SW 1271 (cell line): ENCODE measurements at places on chromosomes 5 and 9.

DNA sequence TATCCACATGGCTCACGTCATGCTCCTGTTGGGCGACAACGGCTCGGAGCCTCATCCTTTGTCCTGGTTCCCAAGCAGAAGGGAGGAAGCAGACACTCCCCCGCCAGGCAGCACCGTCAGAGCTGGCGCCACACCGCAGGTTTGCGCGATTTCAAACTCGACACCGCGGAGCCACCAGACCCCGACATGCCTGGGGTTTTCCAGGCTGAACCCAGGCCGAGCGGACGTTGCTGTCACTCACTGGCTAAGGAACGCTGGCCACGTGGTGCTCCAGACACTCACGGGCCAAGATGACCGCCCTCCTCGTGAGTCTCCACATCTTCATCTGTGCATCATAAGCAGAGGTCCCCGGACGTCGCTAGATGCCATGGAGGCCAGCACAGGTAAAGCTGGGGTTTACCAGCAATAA is 9.0 kb downstream of the TERT start:
- DNase-seq = no peak

- no peak for DNase-seq
Observed at GRCh38 chr5:111383288-111383970, 128.9 kb downstream of the STARD4 start.

DNA sequence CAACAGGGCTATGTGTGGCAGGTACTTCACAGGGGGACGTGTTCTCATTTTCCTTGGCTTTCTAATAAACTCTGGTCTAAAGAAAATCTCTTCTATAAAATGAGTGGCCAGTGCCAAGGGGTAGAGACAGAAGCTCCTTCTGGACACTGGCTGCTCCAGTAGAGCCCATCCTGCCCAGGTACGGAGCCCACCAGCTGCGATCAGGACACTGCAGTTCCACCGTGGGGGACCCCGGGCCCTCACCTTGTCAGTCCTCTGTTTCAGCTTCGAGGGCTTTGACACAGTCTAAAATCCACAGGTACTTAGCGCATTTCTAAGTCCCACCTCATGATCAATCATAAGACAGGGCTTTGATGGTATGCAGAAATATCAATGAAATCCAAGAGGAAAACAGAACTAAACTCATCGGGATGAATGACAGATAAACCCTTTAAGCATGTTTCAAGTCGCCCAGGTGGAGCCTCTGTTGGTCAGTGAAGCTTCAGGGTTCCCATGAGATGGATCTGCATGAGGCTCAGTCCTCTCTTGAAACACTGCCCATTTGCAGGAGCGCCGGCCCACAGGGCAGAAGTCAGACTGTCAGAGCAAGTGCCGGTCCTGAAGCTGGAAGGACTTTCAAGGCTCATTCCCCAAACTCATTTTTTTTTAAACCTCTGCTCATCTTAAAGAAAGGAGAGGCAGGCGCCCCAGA is 20.3 kb upstream of the TERT start:
- no peak for DNase-seq

- DNase-seq = no peak
Observed at GRCh38 chr9:14989811-14990210, 79.6 kb upstream of the FREM1 start.

DNA sequence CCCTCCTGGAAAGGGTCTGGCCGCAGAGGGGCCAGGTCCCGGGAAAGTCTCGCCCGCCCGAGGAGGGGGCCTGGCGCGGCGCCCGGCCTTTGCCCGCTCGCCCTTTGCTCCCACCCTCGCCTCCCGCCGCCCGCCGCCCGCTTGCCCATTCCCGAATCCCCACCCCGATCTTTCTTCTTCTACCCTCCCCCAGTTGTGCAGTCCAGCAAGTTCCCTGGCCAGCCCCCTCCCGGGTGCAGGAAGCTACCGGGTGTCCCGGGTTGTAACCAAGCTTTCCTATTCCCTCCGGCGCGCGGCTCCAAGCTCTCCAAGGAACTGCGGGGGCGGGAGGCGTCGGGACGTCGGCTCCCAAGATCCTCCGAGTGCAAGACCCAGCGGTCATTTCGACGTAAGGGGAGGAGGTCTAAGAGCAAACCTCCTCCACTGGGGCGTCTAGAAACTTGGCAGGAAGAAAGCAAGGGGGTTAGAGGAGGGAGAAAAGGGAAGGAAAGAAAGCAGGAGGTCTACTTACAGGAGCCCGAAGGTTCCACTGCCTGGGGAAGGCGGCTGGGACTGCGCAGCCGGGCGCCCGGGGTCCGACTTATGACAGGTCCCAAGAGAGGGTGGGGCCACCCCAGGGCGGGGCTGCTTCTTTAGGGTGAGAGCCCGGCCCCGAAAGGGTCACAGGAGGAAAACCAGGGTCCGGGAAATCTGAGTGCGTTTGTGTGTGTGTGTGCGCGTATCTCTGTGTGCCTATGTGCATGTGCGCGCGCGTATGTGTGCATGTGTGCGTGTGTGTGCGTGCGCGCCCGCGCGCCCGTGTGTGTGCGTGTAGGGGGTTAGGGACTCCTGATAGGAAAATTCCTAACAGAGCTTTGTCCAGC is at the start of gene PTGR1:
Gene PTGR1 (minus strand): TSS at position 556 of the 863 bp plus-strand sequence. CDS start 2,225 bp downstream, outside the sequence.
- DNase-seq = peak; percentile 83

DNA sequence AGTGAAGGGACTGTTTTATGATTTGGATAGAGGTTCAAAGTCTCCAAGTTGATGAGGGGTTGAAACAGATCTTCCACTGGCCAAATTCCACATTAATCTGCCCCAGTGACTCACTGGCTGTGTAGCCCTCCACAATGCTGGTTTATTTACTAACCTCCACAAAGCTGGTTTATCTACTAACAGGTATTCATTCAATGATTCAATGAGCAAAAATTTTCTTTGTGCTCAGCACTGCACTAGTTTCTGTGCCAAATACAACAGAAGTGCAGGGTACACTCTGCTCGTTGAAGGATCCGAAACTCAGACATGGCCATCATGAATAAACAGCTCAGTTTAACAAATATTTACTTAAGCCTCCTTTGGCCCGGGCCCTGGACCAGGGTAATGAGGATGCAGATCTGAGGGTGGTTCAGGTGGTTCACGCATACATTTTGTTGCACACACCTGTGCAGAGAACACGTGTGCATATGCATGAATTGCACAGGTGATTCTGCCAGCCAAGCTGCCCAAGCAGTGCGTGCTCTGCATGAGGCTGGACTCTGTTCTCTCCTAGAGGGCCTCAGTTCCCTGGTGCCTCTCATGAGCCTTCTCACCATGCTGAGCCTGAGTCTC is 71.0 kb downstream of the SH3PXD2B start:
- no peak for DNase-seq

DNA sequence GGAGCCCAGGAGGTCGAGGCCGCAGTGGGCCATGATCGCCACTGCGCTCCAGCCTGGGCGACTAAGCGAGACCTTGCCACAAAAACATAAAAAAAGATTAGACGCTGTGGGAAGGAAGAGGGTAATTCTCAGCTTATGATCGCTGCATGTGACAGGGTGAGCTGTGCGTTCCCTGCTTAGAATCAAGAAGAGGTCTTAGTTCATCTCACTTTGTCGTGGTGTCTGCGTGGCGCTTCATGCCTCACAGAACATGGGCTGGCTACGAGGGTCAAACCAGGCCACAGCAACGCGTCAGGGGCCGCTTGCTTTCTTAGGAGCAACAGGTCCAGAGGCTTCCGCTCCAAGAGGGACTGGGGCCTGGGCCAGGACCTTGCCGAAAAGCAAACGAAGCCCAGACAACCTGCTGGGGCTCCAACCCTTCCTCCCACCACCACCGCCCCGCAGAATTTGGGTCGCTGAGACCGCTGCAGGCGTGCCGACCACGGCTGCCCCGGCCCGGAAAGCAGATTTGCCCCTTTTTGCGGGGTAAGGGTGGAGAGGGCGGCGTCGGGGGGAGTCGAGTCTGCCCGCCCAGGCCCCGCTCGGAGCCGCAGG is 10.0 kb upstream of the GRIN1 start:
- no peak for DNase-seq

GRCh38 chr9:133878402-133878801 is 113.7 kb downstream of the VAV2 start:
- DNase-seq = no peak

GRCh38 chr5:90424245-90424644 is 14.7 kb upstream of the CETN3 start:
- DNase-seq = no peak

DNA sequence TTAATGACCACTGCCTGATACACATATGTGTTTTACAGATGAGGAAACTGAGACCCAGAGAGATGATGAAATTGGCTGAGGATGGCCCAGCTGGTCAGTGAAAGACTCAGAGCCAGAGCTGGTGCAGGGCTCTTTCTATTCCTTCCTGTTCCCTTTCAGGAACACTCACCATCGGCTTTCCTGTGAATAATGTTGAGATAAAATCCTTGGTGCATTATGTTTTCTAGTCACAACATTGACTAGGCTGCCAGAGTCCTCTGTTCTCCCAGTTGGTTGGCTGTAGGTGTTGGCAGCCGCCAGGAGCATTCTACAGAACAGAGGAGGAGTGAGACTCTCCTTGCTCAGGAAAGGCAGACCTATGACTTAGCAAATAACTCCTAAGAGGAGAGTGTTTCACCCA is 14.8 kb downstream of the TGFBI start:
- no peak for DNase-seq

GRCh38 chr9:89622933-89623861 is 18.4 kb downstream of the GADD45G start:
- DNase-seq = no peak

DNA sequence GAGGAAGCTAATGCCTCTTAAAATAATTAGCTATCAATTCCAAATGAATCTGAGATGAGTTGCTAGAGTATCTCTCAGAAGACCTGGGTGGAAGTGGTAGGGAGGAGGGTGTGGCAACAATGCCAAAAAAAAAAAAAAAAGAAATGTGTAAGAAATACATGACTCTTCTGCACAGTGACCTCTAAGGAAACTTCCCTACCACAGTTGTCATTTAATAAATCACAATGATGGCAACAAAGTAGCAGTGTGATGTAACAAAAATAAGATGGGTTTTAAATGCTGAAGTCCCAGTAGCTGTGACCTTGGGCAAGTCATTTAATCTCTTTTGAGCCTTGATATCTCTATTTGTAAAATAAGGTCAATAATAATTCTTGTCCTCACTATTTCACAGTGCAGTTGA is 7.2 kb downstream of the FOXD1 start:
- no peak for DNase-seq

DNA sequence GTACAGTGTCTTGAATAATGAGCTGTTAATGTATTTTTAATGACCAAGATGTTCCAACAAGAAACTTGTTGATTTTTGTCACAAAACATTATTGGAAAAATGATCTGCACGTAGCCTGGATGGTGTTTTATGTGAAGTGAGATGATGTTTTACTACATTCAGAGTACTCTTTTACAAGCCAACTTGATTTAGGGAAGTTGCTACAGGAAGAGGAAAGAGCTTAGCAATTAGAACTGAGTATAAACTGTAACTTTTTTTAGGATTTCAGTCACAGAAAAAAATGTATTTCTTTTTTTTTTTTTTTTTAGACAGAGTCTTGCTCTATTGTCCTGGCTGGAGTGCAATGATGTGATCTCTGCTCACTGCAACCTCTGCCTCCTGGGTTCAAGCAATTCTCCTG is 113.6 kb upstream of the ADRA1B start:
- DNase-seq = no peak

DNA sequence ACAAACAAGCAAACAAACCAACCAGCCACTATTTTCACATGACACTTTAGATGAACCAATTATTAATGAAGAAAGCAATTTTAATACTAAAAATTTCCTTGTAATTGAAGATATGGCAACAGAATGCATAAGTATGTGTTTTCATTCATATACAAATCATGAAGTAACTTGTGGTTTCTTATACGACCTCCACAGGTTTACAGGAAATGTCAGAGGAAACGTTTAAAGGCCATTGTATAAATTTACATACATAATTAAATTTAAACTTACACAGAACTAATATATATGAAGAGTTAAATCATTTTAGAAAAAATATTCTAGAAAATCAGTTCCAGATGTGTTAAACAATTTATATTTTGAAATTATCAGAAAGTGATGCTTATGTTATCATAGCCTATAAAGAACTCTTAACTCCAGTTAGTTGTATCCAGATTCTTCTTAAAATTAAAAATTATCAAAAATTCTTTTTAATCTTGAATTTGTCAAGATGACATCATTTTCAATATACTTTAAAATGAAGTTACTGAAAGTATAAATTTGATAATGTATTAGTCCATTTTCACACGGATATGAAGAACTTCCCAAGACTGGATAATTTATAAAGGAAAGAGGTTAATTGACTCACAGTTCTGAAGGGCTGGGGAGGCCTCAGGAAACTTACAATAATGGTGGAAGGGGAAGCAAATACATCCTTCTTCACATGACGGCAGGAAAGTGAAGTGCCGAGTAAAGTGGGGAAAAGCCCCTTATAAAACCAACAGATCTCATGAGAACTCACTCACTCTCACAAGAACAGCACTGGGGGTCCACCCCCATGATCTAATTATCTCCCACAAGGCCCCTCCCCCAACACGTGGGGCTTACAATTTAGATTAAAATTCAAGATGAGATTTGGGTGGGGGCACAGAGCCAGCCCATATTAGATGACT is 192.0 kb downstream of the PIK3R1 start:
- DNase-seq = no peak

- DNase-seq = no peak
Observed at GRCh38 chr5:107155707-107156106, 515.0 kb downstream of the EFNA5 start.

GRCh38 chr5:179139111-179139935 is 79.2 kb downstream of the ZNF354C start:
- no peak for DNase-seq

GRCh38 chr5:39525271-39525670 is 100.5 kb upstream of the DAB2 start:
- no peak for DNase-seq

DNA sequence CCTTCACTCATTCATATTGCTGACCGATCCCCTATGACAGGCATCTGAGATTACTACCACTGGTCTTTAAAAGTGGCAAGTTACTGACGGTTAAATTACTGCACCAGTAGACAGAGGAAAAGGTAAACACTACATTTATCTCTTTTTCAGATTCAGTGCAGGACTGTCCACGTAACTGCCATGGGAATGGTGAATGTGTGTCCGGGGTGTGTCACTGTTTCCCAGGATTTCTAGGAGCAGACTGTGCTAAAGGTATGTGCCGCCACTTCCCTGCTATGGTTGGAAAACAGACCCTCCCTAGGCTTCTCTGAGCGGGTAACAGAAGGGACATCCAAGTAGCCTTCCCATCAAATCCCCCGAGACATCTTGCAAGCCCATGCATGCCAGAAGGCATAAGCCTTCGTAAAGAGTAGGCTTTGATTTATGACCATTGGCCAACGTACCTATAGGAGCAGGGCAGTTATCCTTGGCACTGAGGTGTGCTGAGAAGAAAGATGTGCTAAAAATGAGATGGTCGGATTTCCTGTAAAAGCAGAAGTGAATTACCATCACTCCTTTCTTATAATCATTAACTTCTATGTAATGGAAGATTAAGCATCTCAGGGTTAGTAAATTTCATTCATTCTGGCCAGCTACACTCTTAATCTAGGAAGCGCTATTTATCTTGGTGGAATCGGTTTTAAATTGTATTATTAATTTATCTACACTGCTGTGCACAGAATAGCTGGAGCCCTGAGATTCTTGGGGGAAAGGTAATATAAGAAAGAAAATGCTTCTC is 193.4 kb upstream of the WWC1 start:
- no peak for DNase-seq
